ENCODE measurements at places on chromosomes 4 and X.

- peak; percentile 57 for DNase-seq
Observed at GRCh38 chr4:70651864-70652506, 14.3 kb downstream of the JCHAIN start.

GRCh38 chr4:139126898-139127297, 50.1 kb downstream of the ELF2 start:
- no peak for DNase-seq

DNA sequence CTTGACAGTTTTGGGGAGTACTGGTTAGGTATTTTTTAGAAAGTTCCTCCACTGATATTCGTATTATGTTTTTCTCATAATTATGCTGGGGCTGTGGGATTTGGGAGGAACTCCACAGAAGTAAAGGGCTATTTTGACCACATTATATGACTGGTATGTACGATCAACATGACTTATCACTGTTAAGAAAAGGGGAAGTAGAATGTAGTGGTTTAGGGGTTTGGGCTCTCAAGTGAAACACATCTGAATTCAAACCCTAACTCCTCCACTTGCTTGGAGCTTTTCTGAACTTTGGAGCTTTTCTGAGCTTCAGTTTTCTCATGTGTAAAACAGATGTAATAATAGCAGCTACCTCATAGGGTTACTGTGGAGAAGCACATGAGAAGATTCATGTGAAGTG, 96.4 kb upstream of the C1GALT1C1 start:
- DNase-seq: no peak

- DNase-seq: no peak
Observed at GRCh38 chr4:86250619-86251018, 109.2 kb downstream of the MAPK10 start.

- no peak for DNase-seq
Observed at GRCh38 chr4:155982736-155983385, 29.2 kb upstream of the CTSO start.

GRCh38 chr4:176271749-176272148, 2.7 kb upstream of the ASB5 start:
- DNase-seq: no peak

DNA sequence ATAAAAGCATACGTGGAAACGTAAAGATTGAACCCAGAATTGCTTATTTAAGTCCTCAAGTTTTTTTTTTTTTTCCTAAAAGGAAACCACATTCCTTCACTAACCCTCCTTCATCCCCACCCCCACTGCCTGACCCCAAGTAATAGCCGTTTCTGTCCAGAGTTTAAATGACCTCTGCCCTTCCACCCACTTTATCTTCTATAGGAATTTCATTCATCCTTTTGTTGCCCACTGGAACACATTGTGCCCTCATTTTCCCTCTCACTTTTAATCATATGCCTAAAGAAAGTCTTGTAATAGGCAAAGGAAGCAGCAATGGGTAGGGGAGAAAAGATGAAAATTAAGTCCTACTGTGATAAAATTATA, 62.7 kb downstream of the SH3RF1 start:
- DNase-seq: no peak

DNA sequence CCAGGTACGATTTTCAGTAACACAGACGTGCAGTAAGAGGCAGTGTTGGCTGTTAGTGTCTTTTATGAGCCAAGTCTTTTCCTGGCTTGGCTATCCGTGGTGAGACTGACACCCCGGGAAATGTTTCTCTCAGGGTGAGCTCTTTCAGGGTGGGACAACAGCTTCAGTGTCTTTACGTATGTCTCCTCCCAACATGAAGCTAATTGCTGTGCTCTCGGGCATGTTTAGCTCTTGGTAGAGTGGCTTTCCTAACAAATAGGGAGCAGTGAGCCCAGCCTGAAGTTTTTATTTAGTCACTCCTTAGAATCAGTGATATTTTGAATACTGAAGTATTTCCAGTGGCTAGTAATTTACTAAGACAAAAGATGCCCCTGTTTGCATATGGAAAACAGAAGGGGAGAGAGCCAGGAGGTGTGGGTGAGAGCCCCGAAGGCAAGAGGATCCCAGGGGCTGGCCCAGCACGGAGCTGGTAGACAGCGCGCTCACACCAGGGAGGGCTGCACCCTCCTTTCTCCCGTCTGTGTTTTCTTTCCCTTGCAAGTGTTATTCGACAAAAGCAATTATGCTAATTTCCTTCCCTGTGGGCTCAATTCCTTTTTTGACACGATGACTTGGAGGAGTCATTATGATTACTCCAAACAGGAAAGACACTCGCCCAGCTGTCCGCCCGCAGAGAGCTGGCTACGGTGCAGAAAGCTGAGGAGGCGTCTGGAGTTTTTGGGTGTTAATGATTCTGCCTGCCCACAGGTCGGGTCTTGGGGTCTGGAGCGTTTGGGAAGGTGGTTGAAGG, 47.7 kb downstream of the PDGFRA start:
- DNase-seq: no peak

GRCh38 chr4:52098618-52099017, 47.5 kb downstream of the SPATA18 start:
- DNase-seq: no peak

GRCh38 chrX:41596596-41596995, 92.2 kb upstream of the GPR34 start:
- DNase-seq: no peak

- DNase-seq: no peak
Observed at GRCh38 chr4:187840814-187841213, 154.8 kb upstream of the ZFP42 start.

DNA sequence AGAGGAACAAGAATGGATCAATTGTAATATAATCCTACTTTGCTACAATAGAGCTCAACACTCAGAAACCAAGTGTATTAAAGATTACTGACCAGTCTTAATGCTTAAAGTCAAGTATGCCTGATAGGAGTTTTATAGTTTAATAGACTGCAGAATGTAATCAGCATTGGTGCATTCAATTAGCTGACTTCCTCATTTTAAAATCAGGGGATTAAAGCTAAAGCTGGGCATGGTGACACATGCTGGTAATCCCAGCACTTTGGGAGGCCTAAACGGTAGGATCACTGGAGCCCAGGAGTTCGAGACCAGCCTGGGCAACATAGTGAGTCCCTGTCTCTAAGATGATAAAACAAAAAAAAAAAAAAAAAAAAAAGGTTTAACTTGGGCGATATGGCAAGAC, 10.8 kb downstream of the HNRNPDL start:
- DNase-seq: no peak

- DNase-seq: no peak
Observed at GRCh38 chr4:25901030-25901430, 13.0 kb upstream of the SMIM20 start.

- DNase-seq: no peak
Observed at GRCh38 chr4:169268951-169269760, 1.6 kb downstream of the SH3RF1 start.

- no peak for DNase-seq
Observed at GRCh38 chr4:56684320-56685050, 3.4 kb upstream of the HOPX start.

DNA sequence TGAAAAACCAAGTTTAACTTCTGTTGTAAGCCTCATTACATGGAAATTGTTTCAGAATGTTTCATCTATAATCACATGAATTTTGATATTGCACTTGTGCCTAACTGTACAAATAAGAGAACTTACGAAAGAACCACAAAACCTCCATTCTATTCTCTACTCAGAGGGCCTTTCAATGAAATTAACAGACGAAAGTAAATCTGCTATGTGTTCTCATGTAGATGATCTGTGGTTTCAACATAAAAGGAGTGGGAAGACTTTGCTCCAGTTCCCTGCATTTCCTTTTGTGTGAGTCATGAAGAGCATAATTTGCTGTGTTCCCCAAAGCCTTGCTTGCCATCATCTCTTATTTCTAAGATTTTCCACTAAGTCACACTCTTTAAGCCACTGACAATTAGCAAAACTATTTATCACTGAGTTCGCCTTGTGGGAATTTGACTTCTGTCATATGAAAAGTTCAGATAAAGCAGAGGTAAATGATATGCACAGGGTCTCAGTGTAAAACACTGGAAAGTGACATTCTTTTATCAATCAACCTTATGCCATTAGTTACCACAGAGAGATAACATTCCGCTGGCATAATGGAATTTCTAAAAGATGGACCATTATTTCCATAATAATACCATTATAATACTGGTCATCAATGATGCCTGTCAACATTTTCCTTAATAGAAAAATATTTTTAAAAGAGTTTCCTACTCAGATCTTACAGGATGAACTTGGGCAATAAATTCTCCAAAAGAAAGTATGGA, 329.8 kb downstream of the NR3C2 start:
- DNase-seq: no peak

GRCh38 chr4:67770422-67770821, 16.2 kb upstream of the GNRHR start:
- no peak for DNase-seq

DNA sequence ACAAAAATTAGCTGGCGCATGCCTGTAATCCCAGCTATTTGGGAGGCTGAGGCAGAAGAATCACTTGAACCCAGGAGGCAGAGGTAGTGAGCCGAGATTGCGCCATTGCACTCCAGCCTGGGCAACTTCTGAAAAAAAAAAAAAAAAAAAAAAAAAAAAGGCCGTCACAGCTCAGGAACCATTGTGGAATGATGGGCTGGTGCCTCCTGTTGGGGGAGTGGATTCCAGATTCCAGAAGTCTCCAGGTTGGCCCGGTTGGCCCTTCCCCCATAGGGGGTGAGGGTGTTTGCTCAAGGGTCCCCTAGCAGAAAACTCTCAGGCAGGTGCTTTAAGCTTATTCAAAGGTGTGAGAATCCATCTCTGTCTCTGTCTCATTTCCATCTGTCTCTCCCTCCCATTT, 11.5 kb downstream of the SH3TC1 start:
- DNase-seq: no peak

GRCh38 chrX:96182366-96182765, 502.3 kb upstream of the DIAPH2 start:
- DNase-seq: no peak

- no peak for DNase-seq
Observed at GRCh38 chr4:78369679-78370078, 181.9 kb upstream of the ANXA3 start.

DNA sequence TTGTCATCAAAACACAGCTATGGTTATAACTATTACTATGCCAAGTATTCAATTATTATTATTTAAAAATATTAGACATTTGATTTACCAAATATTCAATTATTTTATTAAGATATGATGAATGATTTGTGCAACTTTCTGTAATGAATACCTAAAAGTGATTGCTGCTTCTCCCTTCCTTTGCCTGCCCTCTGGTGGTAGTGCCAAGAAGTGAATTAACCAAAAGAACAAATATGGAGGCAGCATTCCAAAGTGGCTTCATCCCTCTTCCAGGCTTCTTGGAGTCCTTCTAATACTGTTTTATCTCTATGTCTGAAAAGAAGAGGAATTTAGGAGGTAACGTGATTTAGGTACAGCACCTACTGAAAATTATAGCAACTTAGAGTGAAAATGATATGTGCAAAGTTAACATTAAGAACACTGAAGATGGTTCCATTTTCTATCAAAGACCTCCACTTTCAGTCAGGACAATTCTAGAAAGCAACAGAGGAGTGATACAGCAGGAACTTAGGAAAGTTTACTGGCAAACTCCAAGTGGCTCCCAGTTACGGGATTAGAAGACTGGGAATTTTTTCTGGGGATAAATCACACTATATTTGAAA, 43.0 kb downstream of the ENPEP start:
- peak; percentile 54 for DNase-seq

- no peak for DNase-seq
Observed at GRCh38 chrX:150050387-150050786, 112.1 kb upstream of the EOLA2 start.

DNA sequence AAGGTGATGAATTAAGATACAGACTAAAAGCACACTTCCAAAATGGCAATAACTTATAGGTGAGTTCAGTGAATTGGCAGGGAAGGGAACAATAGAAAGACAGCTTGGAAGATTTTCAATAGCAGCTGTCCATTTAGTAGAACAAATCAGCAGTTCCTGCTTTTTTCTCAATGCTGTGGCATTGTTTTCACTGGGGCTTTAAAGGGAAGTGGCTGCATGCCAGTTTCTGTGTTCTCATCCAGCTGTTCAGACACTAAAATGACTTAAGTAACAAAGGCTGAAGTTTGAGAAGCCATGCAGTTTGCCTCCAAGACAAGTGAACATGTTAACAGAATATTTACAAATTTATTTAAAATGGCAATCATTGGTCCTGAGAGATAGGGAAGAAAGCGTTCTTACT, 291.9 kb downstream of the FAM47A start:
- DNase-seq: no peak

- no peak for DNase-seq
Observed at GRCh38 chr4:151025759-151026158, 10.7 kb upstream of the LRBA start.

DNA sequence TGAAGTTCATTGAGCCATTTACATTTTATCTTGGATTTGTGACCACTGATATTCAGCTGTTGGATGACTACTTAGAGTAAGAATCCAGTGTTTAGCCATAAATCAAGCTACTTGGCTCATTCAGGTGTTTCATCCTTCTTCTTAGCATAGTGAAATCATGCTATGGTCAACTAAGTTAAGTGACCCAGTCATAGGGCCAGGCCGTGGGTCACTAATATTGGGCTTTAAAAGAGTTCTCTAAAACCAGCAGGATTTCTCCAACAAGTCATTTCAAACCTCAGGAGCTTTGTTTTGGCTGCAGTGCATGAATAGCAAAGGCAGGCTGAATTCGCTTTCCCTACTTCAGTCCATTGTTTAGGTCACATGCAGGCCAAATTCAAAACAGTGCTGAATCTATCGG, 181.0 kb downstream of the MAML3 start:
- DNase-seq: no peak

DNA sequence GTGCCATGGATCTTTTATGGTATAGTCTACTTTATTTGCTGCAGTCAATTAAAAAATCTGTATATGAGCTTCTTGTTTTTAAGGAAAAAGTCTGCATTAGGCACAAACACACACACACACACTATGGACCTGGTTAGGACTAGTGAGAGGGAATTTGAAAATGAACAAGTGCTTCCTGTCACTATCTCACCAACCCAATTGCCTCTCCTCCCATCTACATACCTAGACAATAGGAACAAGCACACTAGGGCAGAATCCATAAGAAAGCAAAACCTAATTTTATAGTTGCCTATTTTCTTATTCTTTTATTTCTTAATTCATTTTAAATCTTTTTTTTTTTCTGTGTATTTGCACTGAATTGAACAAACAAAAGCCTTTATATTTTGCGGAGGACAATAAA, 22.7 kb downstream of the PALLD start:
- DNase-seq: no peak

- DNase-seq: no peak
Observed at GRCh38 chr4:164876700-164877324, at the start of gene APELA. APELA (plus strand) TSS chr4:164877178; CDS start chr4:164877332, 154 bp downstream.

GRCh38 chr4:159455675-159456237, 352.9 kb downstream of the RAPGEF2 start:
- peak; percentile 15 for DNase-seq

- DNase-seq: no peak
Observed at GRCh38 chr4:6464842-6465588, 7.4 kb downstream of the PPP2R2C start.

- no peak for DNase-seq
Observed at GRCh38 chrX:108230574-108230973, 139.0 kb downstream of the ATG4A start.
